ENCODE measurements at places on chromosomes 4 and X.

DNA sequence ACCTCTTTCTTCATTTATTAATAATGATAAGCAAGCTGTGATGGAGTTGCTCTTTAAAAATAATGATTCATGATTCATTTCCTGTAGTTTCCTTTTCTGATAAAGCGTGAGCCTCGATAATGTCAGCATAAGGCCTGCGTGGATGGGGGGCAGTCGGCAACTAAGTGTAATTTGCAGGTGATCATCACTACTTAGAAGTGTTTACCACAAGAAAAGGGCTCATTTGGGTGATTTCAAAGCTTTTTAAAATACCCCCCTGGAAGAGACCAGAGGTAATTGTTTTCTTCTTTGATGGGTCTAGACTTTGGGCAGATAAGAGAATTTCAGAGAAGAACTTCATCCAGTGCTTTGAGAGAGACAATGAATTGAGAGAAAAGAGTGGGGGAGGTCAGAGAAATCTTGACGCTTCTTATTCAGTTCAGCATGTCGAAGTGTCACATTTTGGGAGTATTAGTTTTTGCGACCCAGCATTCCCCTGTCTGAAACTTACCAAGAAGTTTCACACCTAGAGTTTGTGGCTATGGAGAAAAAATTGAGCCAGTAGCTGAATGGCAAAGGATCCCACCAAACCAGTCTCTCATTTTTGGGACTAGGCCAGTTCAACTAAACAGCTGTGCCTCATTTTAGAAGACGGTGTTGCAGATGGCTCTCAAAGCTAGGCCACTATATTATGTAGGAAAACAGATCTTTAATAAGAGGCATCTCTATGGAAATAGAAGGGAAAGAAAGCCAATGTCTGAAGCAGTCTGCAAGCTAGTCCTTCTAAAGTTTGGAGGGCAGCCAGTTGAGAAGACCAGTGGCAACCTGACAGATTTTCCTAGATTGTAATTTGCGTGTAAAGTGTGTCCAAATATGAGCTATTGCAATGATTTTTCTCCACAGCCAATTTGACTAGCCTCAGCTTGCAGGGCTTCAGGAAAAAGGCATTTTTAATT, 171.0 kb upstream of the PPP1R2C start:
- peak; percentile 26 for DNase-seq

DNA sequence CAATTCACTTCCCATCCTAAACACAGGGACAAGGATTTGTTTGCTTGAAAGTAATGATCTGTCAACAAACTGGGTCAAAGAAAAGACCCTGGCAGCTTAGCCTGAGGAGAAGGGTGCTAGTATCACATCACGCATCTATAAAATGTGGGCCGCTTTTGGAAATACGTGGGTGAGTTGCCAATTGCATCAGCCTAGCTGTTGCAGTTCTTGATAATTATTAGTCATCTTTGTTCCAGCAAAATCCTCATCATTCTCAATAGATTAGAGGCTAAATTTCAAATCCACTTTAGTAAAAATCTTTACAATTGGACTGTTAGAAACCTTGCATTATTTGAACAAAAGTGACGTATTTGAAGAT, 33.6 kb upstream of the TAPT1 start:
- no peak for DNase-seq

DNA sequence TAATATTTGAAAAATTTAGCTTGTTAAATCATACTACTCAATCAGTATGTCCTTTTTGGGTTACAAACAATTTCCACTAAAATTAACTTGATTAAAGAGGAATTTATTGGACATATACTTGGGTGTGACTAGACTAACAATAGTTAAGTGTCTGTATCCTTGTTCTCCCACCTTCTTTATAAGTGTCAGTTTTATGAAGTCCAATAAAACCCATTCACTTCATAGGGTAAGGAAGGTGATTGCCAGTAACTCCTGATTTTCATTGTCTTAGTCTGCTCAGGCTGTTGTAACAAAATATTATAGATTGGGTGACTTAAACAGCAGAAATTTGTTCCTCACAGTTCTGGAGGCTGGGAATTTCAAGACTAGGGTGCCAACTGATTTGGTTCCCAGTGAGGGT, 800.0 kb downstream of the PDHA2 start:
- DNase-seq, result no peak

DNA sequence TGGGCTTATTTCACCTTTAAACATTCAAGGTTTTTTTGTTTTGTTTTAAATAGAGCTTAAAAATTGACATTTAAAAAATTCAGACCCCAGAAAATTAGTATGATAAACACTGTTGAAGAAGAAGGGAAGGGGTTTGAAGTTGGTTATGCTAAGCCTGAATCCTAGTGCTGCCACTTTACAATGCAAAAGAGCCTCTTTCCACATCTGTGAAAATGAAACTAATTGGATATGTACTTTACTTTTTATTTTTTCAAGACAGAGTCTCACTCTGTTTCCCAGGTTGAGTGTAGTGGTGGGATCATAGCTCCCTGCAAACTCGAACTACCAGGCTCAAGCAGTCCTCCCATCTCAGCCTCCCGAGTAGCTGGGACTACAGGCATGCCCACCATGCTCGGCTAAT, 41.8 kb downstream of the FIP1L1 start:
- DNase-seq, result no peak

- DNase-seq, result peak; percentile 7
These were observed 591 bp downstream of the PRPS1 start for GRCh38 chrX:107628662-107629539.

GRCh38 chr4:101224358-101225218, 122.7 kb downstream of the PPP3CA start:
- no peak for DNase-seq

DNA sequence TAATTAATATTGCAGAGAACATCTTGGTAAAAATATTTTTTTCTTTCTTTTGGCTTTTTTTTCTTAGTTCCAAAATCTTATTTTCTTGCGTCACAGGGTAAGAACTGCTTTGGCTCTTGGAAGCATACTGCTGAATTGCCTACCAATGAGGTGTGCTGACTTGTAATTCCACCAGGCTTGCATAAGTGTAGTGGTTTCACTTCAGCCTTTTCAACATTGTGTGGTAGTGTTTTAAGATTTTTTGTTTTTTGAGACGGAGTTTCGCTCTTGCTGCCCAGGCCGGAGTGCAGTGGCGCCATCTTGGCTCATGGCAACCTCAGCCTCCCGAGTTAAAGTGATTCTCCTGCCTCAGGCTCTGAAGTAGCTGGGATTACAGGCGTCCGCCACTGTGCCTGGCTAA, 42.4 kb downstream of the N4BP2 start:
- DNase-seq, result no peak

DNA sequence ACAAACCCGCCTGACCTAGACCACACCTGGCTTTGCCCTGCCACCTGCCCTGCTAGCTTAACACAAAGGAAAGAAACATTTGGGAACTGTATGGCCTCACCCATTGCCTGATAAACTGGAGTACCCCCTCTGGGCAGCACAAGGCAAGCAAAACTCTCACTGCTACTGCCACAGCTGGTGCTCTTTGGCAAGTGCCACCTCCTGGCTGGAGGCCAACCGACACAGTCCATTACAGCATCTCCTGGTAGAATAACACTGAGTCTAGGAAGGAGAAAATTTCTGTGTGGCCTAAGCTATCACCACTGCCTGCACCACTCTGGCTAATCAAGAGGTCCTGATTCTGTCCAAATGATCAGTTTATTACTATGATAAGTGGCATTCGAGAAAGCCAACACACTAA, 18.9 kb upstream of the SPANXN3 start:
- DNase-seq, result no peak

DNA sequence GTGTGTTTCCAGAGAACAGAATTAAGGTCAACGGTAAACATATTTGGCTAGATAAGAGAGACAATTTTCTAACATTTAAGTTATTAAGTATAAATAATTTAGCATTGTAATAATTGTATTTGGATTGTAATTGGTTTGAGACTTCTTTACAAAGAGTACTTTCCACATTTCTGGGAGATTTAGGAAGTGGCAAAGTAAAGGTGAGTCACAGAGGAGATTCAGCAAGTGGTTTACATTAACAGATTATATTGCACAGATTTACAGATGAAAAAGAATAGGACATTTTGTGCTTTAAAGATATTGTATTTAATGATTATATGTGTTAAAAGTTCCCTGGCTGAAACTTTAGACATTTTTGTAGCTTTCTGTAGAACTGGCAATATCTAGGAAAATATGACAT, 584.4 kb upstream of the AADAT start:
- DNase-seq, result no peak

DNA sequence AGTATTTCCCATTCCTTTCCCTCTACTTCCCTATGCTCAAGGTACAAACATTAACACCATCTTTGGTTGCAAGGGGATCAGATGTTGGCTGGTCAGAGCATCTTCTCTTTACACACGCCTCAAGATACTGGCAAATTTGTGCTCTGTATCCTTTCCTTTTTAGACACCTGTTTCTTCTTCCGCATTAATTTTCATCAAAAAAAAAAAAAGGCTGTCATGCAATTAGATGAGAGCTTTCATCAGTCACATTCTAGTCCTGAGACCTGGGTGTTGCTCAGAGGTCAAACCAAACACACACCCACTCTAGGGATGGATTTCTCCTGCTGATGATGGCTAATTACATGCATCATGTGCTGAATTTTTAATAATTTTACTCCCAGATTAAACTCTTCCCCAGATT, 2.0 kb downstream of the RELL1 start:
- DNase-seq, result no peak

- DNase-seq, result no peak
These were observed 329.2 kb downstream of the DTHD1 start for GRCh38 chr4:36610628-36611027.

DNA sequence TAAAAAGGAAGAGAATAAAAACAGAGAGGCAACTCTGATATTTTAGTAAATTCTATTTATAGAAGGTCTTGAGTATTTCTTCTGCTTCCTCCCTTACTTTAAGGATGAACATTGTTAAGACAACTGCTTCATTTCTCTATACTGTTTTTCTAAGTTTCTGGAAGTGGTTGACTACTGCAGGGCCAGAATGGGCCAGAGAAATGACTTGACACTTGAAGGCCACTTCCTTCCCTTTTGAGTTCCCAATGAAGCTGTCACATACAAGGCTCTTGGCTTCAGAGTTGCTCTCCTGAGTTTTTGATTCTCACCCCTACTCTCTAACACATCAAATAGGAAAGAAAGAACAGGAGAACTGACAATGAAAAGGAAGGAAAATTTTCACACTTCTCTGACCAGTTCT, 37.6 kb downstream of the PKD2 start:
- no peak for DNase-seq

GRCh38 chr4:153759407-153760316, at the start of gene RNF175:
TSS of gene RNF175 (minus strand) at chr4:153760024. CDS start at chr4:153759862, 162 bp downstream.
- no peak for DNase-seq

GRCh38 chrX:40035726-40036125, 62.0 kb downstream of the BCOR start:
- no peak for DNase-seq

GRCh38 chr4:2393353-2394270, 24.8 kb downstream of the ZFYVE28 start:
- DNase-seq, result no peak

DNA sequence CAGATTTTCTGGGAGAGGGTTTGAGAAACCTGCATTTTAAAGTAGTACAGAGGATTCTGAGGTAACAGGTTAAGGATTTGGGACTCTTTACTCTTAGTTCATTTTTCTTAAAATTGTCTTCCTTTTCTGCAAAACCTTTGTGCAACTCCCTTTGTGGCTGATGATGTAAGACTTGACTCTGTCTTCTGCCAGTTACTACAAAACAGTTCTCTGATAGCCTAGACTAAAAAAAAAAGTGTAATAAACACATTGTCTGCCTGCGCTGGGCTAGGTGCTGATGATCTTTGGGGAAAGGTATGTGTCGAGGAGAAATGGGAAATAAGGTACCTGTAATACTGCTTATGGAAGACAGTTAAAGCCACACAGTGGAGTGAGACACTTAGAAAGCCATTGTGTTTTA, 28.7 kb downstream of the IL13RA1 start:
- no peak for DNase-seq

DNA sequence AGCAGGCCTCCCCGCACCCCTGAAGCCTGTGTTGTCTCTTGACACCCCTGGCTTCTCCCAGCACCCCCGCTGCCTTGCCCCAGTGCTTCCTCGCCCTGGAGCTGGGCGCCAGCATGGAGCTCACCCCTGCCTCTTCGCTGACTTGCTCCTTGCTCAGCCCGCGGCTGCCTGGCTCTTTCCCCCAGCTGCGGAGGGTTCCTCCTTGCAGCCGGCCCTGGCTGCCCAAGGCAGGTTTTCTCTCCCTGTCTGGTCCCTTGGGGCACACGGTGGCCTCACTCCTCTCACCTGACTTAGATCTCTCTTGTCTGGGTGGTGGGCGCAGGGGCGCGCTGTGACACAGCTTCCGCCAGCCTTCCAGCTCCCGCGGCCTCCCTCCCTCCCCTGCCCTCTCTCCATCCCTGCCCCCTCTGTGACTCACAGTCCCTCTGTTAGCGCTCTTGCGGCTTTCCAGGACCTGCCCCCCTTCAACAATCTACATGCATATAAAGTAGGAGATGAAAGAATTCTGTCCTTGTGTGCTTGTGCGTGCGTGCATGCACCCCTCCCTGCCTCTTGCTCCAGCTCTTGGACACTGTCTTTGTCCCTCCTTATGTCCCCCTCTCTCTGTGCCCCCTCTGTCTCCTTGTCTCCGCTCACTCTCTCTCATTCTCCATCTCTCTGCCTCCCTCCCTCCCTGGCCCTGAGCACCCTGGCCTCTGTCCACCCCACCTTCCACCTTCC, 2.2 kb downstream of the PLXNB3 start:
- peak; percentile 24 for DNase-seq

DNA sequence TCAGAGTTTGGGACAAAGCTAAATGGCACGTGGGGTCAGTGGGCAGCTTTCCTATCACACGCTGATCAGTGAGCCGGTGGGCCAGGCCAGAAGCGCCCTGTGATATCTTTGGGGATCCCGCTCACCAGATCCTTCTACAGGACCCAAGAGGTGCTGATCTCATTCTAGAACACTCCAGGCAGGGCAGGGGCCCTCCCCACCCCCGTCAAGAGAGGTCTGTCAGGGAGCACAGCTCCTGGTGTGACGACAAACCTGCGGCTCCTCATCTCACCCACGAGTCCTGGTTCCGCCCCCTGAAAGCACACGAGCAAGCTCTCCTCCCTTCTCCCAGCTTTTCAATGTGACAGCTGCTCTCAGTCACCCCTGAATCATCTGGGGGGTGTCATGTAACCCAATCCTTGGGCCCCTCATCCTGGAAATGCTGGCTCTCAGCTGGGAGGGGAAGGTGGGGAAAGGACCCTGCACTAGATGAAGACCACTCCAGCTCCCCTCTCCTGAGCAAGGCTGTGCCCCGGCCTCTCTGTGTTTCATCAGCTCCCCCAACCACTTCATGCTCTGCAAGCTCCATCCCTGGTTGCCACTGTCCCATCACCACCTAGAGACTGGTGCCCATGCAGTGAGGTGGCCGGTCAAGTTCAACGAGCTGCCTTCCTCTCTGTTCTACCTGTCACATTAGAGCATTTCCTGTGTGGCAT, 4.6 kb downstream of the HCFC1 start:
- no peak for DNase-seq

DNA sequence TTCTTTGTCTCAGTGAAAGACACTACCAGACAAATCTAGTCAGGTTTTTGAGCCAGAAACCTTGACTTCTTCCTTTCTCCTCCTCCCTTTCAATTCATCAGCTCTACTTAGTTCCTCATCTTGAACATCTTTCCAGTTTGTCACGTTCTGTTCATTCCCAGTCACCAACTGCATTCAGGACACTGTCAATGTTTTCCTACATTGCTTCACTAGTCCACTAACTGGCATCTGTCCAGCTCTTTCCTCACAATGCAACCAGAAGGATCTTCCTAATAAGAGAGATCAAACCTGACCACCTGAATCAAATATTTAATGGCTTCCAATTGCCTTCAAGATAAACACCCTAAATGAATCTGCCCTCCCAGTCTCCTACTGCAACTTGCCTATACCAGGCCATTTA, 52.5 kb downstream of the SYNPO2 start:
- no peak for DNase-seq

GRCh38 chr4:88706574-88706973, 8.9 kb upstream of the NAP1L5 start:
- no peak for DNase-seq

- DNase-seq, result no peak
These were observed 568 bp upstream of the CASP6 start for GRCh38 chr4:109703664-109704361.
